Esophagus squamous epithelium (tissue), 5 donors: ENCODE measurements at places on chromosomes 13 and 19.
A peak's percentile ranks its signal among the peaks of the same experiment; 100 is the strongest.

DNA sequence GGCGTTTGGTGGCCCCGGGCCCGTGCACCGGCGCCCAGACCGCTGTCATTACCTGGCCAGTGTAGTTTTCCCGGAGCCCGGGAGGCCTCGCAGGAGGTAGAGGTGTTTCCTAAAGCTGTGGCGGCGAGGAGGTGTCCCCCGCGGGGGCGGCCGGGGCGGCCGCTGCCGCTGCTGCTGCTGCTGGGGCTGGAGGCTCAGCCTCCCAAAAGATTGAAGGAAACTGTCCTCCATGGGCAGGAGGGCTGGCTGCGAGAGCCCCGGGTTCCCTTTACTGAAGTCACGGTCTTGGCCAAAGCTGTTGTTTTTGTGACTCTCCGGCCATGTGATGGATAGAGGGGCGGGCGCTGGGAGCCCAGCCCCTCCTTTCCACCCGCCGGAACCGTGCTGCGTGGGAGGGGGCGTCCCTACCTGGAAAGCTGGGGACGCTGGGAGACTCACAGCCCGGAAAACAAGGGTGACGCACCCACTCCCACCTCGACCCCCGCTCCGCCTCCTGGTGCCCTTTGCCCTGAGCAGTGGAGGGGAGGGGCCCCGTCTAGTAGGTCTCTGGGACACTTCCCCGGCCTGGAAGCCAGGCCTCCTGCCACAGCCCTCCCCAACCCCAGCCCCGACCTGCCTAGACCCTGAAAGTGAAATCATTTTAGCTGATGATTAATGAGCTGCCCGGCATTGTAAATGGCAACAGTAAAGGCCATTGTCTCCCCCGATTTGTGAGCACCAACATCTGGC lies at the start of gene N4BP2L1:
N4BP2L1 (minus strand) TSS at position 279 of the 729 bp plus-strand sequence; CDS start at position 231, 48 bp downstream.
- DNase-seq = peak; percentile 45

DNA sequence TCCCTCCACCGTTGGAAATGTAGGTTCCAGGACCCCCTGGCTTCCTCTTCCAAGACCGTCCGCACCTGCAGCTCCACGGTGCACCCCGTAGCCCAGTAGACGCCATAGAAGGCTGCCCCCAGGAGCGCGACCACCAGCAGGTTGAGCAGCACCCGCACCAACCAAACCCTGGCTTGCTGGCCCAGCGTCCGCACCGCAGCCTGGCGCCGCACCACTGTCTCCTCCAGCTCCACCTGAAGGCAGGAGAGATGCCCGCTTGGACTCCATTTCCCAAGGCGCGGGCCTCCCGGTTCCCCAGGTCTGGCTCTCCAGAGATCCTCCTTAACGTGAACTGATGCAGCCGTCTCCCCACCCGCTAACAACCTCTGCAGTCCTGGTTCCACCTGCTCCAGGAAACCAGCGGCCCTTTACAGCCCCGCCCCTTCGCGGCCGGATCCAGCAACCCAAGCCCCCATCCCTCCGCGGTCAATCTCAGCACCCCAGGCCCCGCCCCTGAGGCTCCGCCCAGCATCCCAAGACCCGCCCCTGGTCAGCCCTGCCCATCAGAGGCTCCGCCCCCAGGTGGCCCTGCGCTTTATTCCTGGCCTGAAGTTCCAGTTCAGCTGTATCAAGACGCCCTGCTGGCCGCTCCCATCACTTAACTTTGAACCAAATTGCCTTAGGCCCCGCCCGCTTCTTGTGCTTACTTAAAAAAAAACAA lies 5.0 kb upstream of the LENG1 start:
- no peak for DNase-seq

DNA sequence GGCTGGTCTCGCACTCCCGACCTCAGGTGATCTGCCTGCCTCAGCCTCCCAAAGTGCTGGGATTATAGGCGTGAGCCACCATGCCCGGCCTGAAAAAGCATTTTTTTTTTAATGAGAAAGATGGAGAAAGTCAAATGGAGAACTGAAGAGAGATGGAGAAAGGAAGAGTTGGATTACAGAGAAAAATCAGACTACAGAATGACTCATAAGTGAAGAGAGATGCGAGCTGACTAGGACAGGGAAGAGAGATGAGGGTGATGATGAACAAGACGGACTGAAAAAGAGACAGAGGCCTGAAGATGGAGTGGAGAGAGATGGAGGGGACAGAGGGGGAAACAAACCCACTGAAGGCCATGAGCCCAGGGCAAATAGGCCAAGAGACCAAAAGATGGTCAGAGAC lies 1.5 kb downstream of the DHX34 start:
- no peak for DNase-seq

GRCh38 chr13:113483081-113483480 lies 7.4 kb downstream of the DCUN1D2 start:
- DNase-seq = no peak

DNA sequence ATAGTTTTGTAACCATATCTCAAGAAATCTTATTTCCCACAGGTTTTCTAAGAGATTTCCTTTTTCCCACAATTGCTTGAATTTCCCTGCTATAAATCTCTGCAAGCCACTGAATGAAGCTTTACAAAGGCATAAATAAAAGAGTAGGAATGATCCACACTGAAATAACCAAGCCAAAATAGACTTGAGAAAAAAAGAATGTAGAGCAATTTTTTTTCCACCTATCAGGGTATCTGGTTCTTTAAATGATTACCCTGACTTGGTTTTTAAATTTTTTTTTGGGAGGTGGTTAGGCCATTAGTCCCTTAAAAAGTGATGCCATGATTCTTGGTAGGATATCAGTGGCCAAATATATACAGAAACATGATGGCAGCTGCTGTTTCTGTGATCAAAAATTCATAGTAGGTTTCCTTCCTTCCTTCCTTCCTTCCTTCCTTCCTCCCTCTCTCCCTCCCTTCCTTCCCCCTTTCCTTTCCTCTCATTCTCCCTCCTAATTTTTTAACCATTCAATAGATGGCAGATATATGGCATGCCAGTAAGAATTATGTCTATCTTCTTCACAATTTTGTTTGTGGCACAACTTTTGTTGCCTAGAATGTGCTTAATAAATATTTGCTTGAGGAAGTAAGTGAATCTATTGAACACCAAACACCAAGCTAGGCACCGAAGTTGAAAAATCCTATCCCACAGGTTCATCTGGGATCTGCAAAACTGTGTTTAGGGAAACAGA lies 233.7 kb downstream of the LHFPL6 start:
- DNase-seq = no peak

DNA sequence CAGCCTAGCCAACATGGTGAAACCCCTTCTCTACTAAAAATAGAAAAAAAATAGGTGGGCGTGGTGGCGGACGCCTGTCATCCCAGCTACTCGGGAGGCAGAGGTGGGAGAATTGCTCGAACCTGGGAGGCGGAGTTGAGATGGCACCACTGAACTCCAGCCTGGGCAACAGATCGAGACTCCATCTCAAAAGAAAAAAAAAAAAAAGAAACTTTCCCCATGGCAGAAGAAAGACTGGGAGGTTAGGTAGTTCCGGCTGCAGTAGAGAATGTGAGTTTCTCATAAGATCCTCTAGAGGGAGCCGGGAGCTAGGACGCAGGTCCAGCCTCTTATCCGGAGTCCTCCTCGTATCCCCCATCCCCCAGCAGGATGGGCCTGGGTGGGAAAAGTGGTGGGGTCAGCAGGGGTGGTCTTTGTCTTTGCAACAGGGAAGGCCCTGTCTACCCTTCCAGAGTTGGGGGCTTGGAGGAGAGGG lies 13.2 kb upstream of the CREB3L3 start:
- DNase-seq = no peak

DNA sequence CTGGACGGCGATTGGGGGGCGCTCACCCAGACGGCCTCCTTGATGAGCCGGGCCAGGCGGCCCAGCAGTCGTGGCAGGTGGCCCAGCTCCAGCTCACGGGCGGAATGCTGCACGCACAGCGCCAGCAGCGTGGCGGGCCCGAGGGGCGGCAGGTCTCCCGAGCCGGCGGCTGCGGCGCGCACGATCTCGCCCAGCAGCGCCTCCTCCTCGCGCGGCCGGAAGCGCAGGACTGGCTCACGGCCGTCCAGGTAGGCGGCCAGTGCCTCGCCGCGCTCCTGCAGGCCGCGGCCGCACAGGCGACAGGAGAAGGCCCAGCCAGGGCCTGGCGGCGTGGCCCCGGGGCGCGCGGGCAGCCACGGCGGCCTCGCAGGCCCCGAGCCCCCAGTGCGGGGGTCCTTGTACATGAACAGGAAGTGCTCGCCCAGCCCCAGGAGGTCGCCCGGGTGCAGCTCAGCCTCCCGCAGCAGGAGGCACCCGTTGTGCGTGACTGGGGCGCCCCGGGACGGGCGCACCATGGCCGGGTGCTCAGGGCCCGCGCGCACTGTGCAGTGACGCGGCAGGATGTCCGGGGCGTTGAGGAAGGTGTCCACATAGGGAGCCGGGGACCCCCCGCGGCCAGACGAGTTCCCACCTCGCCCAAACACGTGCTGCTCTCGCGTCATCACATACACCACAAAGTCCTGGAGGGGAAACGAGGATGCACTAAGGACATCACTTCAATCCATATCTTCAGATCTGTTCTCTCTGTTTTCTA lies 9.6 kb upstream of the MAMSTR start:
- DNase-seq = no peak

GRCh38 chr19:55451965-55452748 lies 9.1 kb upstream of the SHISA7 start:
- DNase-seq = no peak

GRCh38 chr19:18279516-18280246 lies 1.7 kb downstream of the JUND start:
- DNase-seq = peak; percentile 67

DNA sequence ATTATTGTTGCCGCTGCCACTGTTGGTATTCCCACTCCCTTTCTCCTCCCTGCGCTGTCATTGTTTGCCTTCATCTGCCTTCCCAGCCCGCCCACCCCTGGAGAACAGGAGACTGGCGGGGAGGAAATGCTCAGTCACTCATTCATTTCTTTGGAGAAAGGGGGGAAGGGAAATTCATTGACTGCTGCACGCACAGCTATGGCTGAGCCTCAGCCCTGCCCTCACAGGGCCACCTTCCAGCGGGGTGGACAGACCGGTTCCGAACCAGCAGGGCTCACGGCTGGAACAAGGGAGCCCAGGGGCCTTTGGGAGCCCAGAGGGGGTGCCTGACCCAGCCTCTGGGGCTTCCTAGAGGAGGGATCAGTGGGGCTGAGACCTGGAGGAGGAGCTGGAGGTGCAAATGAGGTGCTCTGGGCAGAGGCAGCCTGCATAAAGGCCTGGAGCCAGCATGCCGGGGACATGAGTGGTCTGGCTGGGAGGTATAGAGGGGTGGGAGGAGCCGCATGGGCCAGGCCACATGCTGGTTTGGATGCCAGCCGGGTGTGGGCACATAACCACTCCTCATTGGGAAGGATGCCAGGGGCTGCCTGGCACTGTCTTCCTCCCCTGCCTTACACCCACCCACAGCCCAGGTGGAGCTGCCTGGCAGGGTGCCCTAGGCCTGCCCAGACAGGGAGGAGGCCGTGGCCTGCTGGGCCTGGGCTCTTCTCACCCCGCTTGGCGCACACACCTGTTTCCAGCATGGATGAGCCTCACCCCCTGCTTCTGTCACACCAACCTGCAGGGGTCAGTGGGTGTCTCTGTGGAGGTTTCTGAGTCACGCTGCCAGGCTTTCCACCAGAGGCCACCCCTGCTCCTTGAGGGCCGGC lies 26.8 kb downstream of the PPP5C start:
- peak; percentile 31 for DNase-seq

DNA sequence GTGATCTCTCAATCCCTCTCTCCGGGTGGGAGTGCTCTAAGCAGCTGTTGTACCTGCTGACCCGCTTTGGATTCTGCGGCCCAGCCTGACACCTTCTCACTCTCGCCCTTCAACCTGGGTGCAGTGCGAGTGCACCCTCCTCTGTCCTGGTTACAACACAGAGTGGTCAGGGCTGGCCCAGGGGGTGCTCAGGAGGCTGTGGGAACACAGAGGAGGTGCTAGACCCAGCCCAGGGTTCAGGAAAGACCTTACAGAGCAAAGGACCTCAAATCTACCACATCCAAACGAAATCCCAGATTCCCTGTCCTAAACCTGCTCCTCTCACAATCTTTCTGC lies 23.7 kb downstream of the ZNF175 start:
- no peak for DNase-seq

DNA sequence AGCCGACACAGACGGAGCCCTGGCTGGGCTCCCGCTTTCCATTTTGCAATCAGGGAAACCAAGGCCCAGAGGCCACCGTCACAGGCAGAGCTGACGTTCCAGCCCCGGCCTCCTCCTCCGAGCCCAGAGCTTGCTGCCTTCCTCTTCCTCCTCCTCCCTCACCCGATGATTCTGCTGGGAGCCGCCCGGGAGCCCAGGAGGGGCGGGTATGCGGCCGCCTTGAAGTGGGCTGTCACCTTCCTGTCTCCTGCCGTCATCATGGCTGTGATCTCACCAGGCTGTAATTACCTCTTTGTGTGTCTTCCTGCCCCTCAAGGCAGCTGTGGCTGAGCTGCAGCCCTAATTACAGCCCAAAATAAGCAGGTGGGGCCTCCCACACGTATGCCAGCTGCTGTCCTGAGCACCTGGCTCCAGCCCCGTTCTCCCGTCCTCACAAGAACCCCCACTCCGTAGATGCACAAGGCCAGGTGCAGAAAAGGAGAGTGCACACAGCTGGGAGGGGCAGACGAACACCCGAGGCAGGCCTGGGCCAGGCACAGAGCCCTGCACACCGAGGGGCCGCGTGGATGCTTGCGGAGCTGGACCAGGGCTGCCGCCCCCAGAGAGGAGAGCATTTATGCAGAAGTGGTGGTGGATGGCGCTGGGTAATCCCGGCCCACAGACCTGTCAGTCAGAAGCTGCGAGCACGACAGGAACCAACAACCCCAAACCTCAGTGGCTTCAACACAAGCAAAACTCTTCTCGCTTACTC lies 4.0 kb downstream of the TPGS1 start:
- DNase-seq = no peak

- no peak for DNase-seq
These were observed 46.3 kb upstream of the ZNF730 start for GRCh38 chr19:23070353-23071146.

- no peak for DNase-seq
These were observed 95.7 kb downstream of the KCTD12 start for GRCh38 chr13:76790526-76790925.

DNA sequence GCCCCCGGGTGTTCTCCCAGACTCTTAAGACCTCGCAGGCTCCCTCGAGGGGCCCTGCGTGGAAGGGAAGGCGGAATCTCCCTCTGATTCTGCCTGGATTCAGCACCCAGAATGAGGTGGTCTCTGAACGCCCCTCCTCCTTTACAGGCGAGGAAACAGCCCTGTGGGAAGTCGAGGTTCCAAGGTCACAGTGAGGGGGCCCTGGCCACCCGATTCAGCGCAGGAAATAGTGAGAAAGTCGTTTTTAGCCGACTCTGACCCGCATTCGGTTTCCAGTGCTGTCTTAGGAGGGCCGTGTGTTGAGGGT lies 1.1 kb downstream of the BSG start:
- DNase-seq = no peak

- no peak for DNase-seq
These were observed 11.0 kb downstream of the MEIS3 start for GRCh38 chr19:47408156-47408938.
